ENCODE measurements at places on chromosomes 16 and 17.
A peak's percentile ranks its signal among the peaks of the same experiment; 100 is the strongest.

DNA sequence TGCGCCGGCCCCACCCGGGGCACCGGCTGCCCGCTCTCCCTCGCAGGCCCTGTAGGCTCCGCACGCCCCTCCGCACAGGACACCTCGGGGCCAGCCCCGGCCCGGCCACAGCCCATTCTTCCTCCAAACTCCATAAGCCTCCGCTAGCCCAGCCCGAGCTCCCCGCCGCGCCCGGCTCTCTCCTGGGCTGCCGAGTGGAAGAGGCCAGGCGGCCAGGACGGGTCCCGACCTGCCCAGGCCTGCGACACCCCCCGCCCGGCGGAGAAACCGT, 397 bp downstream of the NCOR1 start:
- no peak for DNase-seq

DNA sequence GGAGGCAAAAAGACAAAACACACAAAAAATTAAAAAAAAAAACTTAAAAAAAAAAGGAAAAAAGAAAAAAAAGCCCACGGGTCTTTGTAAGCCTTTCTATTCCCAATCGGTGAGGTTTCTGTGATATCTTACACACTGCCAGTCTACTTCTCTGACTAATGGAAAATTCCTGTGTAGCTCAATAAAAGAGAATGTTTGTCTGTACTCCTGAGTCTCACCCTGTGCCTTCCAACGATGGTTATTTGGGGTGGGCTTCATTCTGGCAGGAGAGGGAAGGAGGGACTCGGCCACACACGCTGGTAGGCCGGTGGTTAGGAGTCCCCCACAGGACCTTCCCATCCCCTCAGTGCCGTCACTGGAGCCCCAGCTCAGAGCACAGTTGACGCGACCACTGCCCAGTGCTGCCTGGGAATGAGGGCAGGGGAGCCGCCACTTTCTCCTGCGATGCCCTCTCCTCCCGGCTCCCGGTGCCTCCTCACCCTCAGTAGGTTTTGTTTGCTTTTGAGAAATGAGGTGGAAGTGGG, 68.0 kb downstream of the AMFR start:
- no peak for DNase-seq

DNA sequence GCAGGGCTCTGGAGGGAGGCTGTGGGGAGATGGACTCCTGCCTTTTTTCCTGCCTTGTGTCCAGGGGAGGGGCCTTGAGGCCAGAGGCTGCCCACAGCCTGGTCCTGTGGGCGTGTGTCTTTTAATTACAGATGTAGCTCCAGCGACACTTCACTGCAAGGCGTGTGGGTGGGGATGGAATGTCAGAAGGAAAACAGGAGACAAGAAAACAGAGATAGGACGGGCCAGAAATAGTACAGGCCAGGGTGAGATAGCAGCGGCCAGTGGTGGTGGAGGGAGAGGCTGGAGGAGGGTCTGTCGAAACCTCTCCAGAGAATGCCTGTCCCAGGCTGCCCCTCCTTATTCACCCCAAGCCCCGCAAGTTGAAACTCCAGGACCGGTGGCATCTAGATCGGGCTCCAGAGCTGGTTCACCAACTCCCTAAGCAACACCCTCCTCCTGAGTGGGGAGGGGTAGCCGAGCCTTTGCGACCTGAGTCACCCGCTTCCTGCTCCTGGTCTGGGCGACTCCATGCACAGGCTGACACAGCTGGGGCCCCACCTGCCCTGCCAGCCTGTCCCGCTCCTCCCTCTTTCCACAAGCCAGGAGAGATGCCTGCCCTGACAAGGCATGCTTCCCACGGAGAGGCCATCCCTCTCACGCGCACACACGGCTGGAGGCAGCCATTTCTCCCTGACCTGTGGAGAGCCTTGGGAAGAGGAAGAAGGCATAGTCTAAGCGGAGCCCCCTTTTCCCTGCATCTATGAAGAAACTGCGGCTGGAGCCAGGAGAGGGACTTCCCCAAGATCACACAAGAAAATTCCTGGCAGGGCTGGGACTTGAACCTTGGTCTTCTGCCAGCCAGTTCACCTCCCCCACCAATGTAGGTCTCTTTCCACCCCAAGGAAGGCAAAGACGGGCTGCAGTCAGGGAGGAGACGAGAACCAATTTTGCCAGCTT, 6.6 kb upstream of the JUP start:
- DNase-seq: no peak

DNA sequence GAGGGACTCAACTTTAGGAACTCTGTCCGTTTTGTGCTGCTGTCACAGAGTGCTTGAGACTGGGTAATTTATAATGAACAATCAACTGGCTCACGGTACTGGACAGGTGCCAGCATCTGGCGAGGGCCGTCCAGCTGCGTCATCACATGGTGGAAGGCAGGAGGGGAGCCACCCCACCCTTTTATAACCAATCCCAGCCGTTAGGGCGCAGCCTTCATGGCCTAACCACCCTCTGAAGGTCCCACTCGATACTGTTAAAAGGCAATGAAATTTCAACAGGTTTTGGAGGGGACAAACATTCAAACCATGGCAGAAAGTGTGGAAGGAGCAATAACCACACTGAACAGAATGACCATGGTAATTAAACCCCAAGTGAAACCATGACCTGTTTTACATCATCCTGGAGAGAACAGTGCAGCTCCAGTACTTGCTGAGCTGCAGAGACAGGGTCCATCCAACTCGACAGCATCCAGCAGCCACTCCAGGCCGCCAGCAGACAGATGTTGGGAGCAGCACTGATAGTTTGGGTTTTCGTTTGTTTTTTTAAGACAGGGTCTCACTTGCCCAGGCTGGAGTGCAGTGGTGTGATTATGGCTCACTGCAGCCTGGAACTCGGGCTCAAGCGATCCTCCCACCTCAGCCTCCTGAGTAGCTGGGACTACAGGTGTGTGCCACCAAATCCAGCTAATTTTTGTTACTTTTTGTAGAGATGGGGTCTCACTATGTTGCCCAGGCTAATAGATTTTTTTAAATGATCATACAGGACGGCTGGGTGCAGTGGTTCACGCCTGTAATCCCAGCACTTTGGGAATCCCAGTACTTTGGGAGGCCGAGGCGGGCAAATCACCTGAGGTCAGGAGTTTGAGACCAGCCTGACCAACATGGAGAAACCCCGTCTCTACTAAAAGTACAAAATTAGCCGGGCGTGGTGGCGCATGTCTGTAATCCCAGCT, 11.0 kb downstream of the CHMP6 start:
- no peak for DNase-seq

- DNase-seq: no peak
These were observed 21.2 kb upstream of the NAGLU start for GRCh38 chr17:42514867-42515266.

GRCh38 chr16:53537626-53538025, 34.6 kb upstream of the AKTIP start:
- DNase-seq: no peak

- no peak for DNase-seq
These were observed 15.6 kb downstream of the NGFR start for GRCh38 chr17:49510720-49511110.

GRCh38 chr17:47692137-47692894, 1.6 kb upstream of the TBKBP1 start:
- no peak for DNase-seq

GRCh38 chr16:84537491-84538151, 33.2 kb upstream of the MEAK7 start:
- DNase-seq: no peak

DNA sequence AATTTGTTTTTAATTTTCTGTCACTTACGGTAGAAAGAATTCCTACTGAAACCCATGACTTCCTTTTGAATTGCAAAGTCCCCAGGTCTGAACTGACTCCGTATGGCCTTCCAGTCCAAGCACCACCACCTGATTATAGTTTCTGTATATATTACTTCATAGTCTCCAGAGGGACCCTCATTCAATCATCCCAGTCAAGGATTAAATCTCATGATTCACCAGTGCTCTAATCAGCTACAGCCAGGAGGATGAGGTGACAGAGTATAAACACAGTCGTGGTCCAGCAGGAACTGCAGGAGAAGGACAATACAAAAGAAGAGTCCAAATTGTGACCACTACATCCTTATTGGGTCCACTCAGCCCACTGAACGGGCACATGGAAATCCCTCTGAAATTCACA, 418.9 kb upstream of the C16orf82 start:
- DNase-seq: no peak

GRCh38 chr16:4623593-4623992, 1.0 kb upstream of the MGRN1 start:
- DNase-seq: no peak

- DNase-seq: no peak
These were observed 220.9 kb downstream of the ZNF423 start for GRCh38 chr16:49635009-49635350.

DNA sequence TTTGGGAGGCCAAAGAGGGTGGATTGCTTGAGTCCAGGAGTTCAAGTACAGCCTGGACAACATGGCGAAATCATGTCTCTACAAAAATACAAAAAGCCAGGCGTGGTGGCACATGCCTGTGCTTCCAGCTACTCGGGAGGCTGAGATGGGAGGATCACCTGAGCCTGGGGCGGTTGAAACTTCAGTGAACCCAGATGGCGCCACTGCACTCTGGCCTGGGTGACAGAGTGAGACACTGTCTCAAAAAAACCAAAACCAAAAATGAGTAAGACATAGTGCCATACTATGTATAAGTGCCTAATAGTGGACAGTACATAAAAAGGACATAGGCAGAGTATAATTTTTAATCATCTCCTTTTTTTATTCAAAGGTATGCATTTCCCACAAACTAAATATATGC, 4.0 kb downstream of the CTC1 start:
- peak; percentile 12 for DNase-seq

GRCh38 chr17:13544292-13544691, 57.4 kb downstream of the HS3ST3A1 start:
- DNase-seq: no peak

GRCh38 chr16:85369741-85370528, 243.2 kb upstream of the GSE1 start:
- no peak for DNase-seq

- no peak for DNase-seq
These were observed 742 bp upstream of the NUTF2 start for GRCh38 chr16:67846063-67846319.

GRCh38 chr16:24537474-24538337, 1.7 kb upstream of the RBBP6 start:
- DNase-seq: peak; percentile 15

DNA sequence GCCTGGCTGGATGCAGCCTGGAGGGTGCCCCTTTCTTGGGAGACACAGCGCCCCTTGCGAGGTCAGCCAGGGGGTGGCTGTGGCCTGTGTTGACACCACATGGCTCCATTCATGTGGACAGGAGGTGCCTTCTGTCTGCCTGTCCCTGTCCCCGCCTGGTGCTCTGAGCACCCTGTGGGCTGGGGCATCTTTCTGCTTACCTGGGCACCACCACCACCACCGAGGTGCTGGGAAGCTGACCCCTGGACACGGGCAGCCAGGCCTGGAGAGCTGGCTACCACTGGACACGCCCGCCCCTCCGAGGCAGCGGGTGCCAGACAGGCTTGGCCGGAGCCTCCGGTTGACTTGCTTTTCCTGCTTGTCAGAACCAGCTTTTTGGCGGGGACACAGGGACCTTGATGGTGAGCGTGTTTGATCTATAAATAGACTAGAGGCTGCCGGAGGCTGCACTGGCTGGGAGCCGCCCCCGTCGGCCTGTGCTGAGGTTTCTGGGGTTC, 121.3 kb upstream of the GSE1 start:
- DNase-seq: no peak

DNA sequence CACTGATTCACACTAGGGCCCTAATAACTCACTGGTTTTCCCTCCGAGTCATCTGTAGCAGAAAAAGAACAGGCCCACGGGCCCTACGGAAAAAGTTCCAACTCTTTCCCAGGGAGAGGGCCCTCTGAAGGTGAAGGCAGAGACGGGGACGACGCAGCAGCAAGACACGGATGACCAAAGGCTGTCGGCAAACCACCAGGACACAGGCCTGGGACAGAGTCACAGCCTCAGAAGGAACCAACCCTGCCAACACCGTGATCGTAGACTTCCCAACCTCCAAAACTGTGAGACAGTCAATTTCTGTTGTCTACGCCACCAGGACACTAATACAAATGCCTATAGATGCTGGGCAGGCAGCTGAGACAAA, 5.2 kb upstream of the SPHK1 start:
- no peak for DNase-seq

- DNase-seq: no peak
These were observed 466.6 kb upstream of the ERCC4 start for GRCh38 chr16:13453325-13453724.

GRCh38 chr17:64527914-64528313, 21.1 kb downstream of the CEP95 start:
- no peak for DNase-seq

DNA sequence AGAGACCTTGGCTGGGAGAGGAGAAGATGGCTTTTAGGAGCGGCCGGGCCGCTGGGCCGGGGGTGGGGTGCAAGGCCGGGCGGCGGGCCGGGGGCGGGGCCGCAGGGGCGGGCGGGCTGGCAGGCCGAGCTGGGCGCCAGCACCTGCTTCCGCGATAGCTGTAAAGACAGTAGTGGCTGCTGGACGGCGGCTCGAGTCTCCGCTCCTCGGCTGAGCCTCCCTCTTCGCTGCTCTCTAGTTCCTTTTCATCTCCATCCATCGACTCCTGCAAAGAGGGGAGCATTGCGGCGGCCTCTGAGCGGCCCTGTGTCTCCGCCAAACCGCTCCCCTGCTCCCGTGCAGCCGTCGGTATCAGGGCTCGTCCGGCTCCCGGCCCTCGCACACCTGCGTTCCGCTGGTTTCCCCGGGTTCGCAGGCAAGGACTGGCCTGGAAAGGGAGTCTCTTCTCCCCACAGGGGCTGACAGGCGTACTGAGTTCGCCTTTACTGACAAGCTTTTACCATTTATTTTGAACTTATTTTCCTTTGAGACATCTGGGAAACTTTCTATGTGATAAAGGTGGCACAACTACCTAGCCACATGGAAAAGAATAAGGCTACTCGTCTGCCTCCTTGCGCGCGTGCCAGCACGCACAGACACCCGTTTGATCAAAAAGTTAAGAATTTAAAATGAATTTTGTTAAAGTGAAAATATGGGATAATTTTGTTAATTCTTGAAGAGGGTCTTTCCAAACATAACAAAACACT, at the start of gene C17orf75:
Gene C17orf75, minus strand, starts transcription at position 317 of the 746 bp plus-strand sequence. Its CDS starts 34 bp downstream, at position 283.
- peak; percentile 69 for DNase-seq

DNA sequence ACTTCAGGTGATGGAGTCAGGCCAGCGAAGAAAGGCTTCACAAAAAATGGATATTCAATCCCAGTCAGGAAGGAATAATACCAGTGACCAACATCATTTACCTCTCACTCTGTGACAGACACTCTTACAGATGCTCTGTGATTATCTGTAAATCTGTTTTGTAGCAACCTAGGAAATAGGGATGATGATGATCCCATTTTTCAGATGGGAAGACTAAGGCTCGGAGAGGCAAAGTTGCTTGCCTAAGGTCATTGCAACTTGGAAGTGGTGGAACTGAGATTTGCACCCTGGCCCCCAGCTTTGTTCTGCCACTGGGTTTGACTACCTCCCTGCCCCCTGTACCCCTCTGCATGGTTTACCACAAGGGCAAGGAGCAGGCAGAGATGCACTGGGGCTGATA, 14.1 kb upstream of the WSCD1 start:
- DNase-seq: no peak

GRCh38 chr17:80637048-80637781, 92.6 kb downstream of the RPTOR start:
- no peak for DNase-seq

GRCh38 chr16:25750488-25751216, 58.9 kb downstream of the HS3ST4 start:
- DNase-seq: no peak

GRCh38 chr16:56769677-56770076, 39.7 kb downstream of the NUP93 start:
- no peak for DNase-seq
